Breast epithelium (tissue), 4 donors: ENCODE measurements at places on chromosomes 2 and 18. TPM values are rescaled to one million over a fixed set of nuclear protein-coding genes. Genes with fewer than 3 reads are reported as not detected.

Gene GAREM1
- 12.0 TPM for total RNA-seq

Gene PDE1A
- 5.6 TPM for total RNA-seq

DNA sequence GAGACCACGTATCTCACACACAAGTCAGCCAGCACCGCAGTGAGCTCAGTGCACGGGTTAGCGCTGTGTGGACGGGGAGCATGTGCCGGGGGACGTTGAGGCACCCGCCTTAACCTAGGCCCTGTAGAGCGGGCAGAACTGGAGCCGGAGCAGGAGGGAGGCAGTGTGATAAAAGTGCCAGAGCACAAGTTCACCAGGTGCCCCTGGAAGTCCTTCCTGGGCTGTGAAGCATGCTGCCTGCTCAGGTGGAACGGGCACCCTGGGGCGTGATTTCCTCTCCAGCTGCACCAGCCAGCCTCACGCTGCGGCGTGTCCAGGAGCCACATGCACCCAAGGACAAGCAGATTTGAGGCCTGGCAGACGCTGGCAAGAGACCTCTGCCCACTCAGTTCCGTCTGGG, 50.3 kb downstream of the ITGB1BP1 start:
- DNase-seq = no peak

GRCh38 chr2:14475994-14476393, 156.5 kb upstream of the LRATD1 start:
- no peak for DNase-seq

Gene SERPINB2
- not detected for total RNA-seq

- no peak for DNase-seq
Observed at GRCh38 chr2:194096402-194096801, 1560.6 kb upstream of the SLC39A10 start.

GRCh38 chr2:23029111-23029510, 355.9 kb upstream of the KLHL29 start:
- DNase-seq = no peak

DNA sequence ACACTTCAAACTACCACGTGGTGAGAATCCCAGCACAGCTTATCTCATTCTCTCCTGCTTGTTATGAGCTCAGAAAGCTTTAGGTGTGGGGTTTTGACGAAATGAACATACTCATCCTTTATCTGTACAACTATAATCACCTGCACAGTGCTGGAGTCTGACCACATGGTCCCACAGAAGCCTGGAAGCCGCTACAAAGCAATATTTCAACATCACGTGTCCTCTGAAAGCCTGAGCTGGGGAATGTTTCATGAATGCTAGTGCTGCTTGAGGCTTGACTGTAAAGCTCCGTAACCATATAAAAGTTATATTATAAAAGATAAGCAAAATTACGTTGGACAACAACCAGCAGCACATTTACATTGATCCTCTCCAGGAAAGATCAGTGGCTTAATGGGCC, 43.9 kb downstream of the PIEZO2 start:
- DNase-seq = no peak

Gene MYL12A
- total RNA-seq = 495 TPM

GRCh38 chr2:207796585-207797350, 27.1 kb upstream of the FZD5 start:
- no peak for DNase-seq

DNA sequence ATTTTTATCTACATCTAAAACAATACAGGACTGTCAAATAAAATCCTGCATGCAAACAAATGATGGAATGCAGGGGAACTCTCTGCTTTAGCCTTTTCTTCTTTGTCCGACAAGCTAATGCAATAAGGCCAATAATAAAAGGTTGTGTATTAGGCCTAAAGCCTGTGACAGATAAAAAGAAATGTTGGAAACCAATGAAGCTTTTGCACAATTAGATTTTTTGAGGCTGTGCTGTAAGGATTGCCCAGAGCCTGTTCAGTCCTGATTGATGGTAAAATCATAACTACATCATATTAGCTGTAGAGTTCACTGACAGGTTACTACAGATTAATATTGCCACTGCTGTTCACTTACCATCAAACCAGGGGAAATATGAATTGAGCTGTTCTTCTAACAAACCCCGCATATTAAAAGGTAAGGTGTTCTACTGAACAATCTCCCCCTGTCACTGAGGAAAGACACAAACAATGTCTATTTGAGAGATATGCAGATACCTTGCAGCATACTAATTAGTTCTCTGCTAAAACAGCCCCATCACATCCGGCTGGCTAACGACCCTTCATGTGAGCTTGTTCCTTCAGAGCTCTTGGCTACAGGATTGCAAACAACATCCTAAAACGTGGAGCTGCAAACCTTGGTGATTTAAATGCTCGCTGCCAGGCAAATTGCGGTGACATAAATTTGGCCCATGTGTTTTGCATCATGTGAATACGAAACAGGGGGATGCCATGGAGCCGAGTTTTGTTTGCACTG, 305.4 kb downstream of the MTX2 start:
- no peak for DNase-seq

- DNase-seq = no peak
Observed at GRCh38 chr2:134238371-134238770, 15.5 kb upstream of the MGAT5 start.

Gene PROM2
- total RNA-seq = 1.4 TPM

DNA sequence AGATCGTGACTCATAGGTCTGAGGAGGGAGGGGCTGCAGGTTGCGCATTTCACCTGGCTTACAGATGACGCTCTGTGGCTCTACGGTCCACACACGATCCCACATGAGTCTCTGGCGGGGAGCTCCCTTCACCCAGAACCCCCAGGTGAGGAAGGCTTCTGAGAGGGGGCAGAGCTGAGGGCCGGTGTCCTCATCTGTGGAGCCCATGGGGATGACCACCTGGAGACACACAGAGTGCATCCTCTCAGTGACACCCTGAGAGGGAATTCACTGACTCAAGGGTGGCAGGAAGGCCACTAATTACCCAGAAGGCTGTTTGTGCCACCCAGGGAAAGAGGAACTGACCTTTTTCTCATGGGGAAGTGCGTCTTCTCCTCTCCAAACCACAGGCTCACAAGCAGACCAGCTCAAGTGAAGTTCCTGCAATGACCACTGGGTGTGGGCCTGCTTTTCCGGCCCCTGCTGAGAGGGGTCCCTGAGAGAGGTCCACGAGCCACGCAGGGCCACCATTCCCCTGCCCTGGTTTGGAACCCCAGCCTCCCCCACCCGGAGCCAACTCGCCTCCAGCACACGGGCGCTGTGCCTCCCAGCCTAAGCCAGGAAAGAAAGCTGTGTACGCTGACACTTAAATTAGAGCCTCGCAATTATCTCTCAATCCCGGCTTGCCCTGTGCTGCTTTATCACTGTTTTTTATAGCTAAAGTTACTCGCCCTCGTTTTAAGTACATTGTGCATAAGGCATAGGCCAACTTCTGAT, 114.1 kb downstream of the BCL11A start:
- DNase-seq = no peak

GRCh38 chr18:37309861-37310260, 255.7 kb downstream of the CELF4 start:
- no peak for DNase-seq

DNA sequence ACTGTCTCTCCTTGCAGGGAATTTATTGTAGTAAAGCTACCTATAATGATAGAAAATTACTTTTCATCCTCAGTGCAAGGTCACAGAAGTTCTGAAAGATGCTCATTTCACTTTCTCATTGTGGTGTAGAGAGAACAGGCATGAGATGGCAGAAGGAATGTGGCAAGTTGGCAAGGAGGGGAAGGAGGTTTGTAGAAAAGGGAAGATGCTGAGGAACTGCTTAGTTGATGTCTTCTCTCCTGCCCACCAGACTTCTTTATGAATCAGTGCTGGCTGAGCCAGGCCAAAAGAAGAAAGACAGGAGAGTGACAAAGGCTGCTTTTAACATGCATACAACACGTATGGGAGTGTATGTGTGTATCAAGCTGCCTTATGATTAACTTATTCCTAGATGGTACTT, 164.4 kb downstream of the PRPF40A start:
- no peak for DNase-seq

Gene GALNT14
- total RNA-seq = 4.3 TPM

DNA sequence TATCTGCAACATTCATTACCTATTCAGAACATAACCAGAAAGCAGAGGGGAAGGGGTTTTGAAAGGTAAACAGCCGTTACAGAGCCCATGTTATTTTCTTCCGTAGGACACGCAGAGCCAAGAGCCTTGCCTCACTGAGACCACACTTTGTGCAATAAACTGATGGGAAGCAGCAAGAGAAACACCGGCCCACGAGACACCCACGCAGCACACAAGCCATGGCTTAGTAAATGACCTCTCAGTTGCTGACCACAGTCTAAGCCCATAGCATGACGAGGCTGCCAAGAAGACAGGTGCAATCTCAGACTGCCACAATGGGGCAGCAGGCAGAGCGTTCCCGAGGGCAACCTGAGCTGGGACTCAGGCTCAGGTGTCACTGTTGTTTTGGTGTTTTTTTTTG, 59.6 kb downstream of the CABYR start:
- no peak for DNase-seq

DNA sequence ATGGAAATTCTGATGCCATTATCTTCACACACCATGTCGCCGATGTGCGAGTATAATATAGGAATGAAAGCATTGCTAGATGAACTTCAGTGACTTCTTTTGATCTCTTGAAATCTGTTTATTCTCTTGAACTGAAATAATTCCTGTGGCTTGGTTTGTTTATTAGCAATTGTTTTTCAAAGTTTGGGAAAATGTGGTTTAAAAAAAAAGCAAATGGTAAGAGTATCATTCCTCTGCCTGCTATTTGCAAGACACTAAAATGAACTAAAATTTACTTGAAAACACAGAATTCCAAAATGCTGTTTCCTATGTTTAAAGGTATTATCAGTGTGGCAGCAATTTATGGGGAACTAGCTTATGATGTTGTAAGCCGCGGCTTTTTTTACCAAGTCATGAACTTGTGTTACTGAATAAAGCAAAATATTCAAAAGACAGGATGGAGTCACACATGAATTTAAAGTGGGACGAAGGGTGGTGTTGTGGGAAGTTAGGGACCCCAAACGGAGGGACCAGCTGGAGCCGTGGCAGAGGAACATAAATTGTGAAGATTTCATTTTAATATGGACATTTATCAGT, 96.4 kb downstream of the COLEC12 start:
- DNase-seq = no peak
